G401 (cell line): ENCODE measurements at places on chromosomes 16 and 17. TPM values are rescaled to one million over a fixed set of nuclear protein-coding genes. Genes with fewer than 3 reads are reported as not detected.
A peak's percentile ranks its signal among the peaks of the same experiment; 100 is the strongest.

The CACNB1 gene
- 6.4 and 7.6 TPM in 2 replicates for total RNA-seq

The NPIPB9 gene
- total RNA-seq: 0.41 TPM in 1 of 2 replicates, not detected in the other

DNA sequence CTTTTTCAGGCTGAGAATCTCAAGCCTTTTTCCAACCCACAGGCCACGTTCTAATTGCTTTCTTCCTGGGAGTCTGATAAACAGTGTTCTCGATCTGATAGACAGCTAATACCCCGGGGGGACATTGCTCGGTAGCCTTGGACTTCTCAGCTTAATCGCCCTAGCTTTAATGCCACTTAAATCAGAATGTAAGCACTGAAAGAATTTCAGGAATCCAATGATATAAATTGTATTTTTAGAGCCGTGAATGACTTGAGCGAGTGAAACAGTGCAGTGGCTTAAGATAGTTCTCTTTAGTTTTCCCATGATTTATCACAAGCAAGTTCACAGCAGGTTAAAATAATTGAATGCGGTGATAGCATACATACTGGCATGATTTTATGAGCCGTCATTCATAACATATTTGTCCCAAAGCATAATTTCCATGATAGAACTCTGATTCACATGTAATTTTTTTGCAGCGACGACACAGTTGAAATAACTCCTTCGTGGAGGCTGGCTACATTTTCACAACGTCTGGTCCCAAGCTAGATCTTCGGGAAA is 116.1 kb upstream of the MYOCD start:
- no peak for DNase-seq

The OTOP3 gene
- not detected in 2 replicates for total RNA-seq

DNA sequence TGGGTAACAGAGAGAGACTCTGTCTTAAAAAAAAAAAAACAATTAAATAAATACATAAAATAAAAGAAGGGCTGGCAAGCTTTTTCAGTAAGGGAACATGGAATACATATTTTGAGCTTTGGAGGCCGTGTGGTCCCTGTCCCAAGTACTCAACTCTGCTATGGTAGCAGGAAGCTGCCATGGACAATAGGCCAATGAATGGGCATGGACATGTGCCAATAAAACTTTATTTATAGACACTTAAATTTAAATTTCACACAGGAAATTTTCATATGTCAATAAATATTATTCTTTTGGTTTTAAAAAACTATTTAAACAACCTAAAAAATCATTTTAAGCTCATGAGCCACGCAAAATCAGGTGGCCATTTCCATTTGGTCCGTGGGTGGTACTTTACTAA is 3.8 kb downstream of the OTOA start:
- no peak for DNase-seq

GRCh38 chr16:57539072-57539796 is 2.9 kb upstream of the CCDC102A start:
- DNase-seq: no peak

DNA sequence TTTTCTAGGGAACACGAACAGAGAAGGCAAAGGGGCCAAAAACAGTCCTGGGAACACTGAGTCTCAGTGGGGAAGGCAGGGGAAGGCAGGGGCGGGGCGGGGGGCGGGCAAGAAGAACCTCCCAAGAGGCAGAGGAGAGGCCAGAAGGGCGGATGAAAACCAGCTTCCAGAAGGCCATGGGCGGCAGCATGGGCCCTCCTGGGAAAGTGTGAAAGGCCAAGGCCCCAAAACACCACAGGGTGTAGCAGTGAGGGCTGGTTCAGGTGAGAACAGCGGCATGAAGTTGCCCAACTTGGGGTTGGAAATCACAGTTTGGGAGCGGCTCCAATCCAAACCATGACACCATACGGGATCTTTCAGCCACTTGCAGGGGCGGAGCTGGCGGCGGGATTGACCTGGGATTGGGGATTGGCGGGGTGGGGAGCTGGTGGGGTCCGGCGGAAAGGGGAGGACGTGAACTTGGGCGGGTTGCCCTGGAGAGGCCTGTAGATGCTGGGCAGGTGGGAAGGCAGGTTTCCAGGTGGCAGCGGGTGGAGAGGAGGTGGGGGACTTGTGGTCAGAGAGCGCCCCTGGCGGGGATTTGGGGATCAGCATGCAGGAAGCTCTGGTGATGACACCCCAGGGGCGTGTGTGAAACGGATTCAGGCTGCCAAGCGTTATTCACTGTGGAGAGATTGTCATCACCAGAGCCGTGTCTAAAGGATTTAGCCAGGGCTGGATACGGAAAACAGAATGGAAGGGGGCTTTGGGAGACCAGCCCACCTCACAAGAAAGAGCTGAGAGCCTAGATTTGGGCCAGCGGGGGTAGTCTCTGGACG is 80.9 kb downstream of the ARHGAP23 start:
- DNase-seq: peak; percentile 95

- DNase-seq: no peak
Measured at GRCh38 chr17:7705269-7706255, 560 bp downstream of the EFNB3 start.

The TBC1D3B gene
- total RNA-seq: not detected in 2 replicates

DNA sequence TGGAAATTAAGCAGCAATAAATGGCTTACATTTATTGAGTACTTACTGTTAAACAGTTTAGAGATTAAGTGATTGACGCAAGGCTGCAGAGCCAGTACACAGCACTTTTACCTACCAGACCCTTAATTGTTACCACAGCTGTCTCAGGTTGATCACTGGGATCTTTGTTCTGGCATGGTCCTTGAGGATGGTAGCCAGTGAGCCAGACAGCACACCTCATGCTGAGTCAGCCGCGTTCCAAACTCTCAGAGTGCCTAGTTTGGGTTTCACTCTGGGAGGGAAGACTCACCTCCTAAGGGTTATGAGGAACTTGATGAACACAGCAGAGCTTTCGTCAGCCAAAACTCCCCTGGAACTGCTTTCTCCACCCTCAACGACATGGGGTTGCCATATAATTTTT is 20.4 kb downstream of the CDH3 start:
- DNase-seq: no peak

- peak; percentile 26 for DNase-seq
Measured at GRCh38 chr16:59886021-59886420, 1151.9 kb upstream of the GOT2 start.

GRCh38 chr16:7185689-7186088 is 147.0 kb upstream of the RBFOX1 start:
- no peak for DNase-seq

DNA sequence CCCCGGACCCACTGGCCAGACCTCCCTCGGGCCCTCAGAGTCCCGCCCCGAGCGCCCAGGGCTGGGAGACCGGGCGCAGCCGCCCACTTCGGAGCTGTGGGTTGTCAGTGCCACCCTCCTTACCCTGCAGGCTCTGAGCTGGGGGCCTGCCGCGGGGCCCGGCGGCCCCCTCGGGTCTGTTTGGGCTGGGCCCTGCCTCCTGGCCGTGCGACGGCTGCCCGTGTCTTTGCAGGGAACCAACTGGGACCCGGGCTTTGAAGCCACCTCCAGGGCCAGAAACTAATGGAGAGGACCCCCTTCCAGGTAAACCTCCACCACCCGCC is 443 bp downstream of the TEDC2 start:
- DNase-seq: no peak

DNA sequence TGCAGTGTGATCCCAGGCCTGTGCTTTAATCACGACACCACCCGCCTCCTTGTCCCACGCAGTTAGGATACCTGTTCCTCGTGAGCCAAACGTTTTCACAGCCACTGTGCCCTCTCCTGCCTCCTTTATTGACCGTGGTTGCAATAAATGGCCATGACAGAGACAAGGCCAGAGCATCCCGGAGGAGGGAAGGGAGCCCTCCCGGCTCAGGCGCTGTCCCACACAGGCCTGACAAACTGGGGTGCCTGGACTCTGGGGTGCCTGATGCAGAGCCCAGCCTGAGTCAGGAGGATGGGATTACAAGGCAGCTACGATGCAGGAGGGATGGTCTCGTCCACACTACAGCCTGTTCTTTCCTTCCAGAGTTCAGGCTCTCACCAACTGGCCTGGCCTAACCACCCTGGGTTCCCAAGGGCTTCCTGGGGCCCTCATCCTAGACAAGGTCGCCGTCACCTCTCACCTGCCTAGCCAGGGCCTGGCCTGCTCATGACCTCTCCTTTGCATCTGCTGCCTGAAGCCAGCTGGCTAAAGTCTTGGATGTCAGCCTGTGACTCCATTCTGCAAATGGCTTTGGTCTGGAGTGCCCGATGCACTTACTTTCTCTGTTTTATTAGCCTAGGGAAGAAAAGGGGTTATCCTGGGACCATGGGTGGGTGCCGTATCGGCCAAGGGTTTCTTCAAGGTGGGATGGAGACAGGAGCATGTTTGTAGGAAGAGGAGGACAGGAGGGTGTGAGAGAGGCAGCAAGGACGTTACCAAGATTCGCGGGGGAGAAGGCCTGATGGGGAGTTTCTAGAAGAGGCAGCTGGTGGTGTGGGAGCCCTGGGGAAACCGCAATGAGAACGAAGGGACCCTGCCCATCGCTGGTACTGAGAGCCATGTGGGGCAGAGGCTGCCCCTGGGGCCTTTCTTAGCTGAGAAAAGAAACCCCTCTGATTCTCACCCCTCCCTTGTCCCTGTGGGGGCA is 234.3 kb upstream of the TNRC6C start:
- no peak for DNase-seq

- no peak for DNase-seq
Measured at GRCh38 chr17:69654981-69655855, 240.7 kb downstream of the MAP2K6 start.

DNA sequence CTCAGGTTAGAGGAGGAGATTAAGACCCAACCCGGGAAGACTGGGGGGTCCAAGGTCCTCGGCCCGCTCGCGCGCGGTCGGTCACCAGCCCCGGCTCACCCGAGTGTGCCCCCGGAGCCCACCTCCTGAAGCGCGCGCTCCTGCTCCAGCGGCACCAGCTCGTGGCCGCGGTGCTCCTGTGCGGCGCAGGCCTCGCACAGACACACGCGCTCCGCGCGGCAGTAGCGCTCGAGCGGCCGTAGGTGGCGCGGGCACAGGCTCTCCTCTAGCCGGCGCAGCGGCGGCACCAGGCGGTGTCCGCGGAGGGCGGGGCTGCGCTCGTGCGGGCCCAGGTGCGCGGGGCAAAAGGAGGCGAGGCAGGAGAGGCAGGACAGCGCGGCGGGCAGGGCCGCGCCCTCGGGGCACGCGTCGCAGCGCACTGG is 618 bp downstream of the TRIM47 start:
- peak; percentile 71 for DNase-seq

DNA sequence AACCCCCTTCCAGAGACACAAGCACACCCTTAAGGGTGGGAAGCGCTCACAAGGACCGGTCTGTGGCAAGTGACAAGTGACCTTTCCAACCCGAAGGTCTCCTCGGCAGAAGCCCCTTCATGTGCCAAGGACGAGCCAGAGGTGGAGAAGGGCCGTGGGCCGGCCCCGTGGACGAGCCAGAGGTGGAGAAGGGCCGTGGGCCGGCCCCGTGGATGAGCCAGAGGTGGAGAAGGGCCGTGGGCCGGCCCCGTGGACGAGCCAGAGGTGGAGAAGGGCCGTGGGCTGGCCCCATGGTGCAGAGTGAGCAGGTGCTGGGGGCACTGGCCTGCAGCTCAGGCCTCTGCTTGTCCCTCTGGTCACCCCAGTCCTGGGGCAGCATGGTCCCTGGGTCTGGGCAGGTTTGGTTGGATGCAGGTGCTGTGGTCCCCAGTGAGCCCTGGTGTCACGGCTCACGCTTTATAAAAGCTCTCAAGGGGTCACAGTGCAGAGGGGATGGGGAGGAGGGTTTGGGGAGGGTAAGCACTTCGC is 45.6 kb downstream of the CBFA2T3 start:
- DNase-seq: no peak

The PRRT2 gene
- 4.7 and 6.2 TPM in 2 replicates for total RNA-seq

DNA sequence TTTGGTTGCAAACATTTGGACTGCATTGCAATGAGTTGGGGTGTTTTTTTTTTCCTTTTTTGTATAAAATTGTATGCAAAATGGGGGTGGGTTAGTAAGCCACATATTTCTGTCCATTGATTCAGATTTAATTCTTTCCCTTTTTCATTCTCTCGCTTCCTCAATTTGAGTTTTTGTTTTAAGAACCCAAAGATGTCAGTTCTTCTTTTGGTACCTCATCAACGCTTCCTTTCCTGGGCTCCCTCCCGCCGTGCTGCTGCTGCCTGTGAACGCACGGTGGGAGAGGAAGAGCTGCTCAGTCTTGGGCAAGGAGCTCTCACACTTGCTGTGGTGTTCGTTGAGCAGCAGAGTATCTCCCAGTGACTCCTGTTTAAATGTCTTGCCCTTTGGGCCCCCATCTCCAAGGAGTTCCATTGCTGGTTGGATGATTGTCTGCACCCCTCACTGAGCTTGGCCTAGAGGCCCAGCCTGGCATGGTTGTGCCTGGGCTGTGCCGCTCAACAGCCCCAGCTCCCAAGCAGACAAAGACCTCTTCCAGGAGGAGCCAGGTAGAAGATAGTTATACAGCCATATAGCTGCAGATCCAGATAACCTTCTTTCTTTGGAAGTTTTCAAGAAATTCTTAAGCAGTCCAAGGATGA is 13.6 kb downstream of the UBFD1 start:
- DNase-seq: no peak

DNA sequence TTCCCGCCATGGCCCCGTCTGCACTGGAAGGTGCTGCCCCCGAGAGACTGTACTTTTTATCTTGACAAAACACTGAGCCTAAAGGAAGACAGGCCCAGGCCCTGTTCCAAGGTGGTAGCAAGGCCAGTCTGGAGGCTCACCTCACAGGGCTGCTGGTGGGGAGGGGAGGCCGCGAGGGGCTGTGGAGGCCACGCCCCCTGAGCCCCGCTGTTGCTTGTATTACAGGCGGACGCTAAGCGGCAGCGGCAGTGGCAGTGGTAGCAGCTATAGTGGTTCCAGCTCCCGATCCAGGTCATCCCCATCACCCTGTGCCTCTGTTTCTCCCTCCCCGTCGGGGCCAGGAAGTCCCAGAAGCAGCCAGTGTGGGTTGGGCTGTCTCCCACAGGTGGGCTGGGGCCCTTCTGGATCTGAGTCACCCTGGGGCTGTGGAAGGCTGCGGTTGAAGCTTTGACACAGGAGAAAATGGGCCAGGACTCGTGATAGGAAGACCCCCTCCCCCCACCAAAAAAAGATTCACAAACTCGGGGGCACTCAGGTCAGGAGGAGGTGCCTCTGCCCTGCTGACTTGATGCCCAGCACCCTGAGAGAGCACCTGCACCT is 13.3 kb upstream of the IL17C start:
- DNase-seq: no peak

DNA sequence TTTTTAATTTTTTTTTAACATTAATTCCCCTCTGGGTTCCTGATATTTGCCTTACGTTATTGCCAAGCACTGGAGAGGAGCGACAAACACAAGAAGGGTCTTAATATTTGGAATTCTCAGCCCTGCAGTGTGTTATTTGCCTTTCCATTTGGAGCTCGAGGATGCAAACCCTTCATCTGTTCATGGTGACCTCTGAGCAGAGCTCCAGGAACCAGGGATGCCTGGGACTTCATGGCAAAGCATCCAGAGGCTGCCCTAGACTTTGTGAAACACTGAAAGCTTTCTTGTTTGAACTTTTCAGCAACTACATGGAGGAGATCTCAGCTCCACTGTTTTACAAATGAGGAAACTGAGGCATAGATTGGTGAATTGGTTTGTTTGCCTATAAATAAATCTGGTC is 254.2 kb downstream of the CBLN1 start:
- DNase-seq: no peak

The CDRT15L2 gene
- not detected in 2 replicates for total RNA-seq

GRCh38 chr16:84663433-84664101 is 15.3 kb downstream of the KLHL36 start:
- DNase-seq: no peak
